NCI-H446 (cell line): ENCODE measurements at places on chromosomes 5 and 9.

DNA sequence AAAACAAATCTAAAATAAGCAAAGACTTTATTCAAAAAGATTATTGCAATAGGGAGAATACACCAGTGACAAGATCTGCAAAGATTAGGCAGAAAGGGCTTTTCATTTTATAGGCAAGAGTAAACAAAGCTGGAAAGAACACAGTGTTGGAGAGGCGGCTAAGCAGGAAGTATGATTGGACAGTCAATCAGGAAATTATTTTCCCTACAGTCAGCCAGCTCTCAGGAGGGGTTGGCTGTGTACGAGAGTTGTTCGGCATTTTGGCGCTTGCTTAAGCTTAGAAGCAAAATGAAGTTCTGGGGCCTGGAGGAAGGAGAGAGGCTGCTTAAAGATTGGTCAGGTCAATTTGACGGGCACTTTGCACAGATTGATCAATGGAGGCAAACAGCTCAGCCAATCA, 1030.5 kb downstream of the TLE4 start:
- no peak for DNase-seq

- no peak for DNase-seq
Measured at GRCh38 chr5:16192311-16192710, 12.7 kb upstream of the MARCHF11 start.

DNA sequence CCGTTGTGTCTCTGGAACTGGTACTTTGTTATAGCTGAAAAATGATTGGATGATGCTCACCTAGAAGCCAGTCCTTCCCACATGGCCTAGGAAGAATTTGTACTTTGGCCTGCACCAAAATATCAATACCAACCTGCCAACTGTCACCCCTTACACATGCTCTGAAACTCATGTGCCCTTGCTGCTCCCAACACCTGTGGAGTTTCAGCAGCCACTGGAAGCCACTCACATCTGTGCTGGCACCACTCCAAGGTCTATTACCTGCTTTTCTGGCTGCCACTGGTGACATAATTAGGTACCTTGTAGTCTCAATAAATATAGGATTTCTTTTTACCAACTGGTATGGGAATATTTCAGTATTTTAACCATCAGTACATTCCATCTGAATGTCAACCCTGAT, 363.6 kb downstream of the SH3GL2 start:
- no peak for DNase-seq

DNA sequence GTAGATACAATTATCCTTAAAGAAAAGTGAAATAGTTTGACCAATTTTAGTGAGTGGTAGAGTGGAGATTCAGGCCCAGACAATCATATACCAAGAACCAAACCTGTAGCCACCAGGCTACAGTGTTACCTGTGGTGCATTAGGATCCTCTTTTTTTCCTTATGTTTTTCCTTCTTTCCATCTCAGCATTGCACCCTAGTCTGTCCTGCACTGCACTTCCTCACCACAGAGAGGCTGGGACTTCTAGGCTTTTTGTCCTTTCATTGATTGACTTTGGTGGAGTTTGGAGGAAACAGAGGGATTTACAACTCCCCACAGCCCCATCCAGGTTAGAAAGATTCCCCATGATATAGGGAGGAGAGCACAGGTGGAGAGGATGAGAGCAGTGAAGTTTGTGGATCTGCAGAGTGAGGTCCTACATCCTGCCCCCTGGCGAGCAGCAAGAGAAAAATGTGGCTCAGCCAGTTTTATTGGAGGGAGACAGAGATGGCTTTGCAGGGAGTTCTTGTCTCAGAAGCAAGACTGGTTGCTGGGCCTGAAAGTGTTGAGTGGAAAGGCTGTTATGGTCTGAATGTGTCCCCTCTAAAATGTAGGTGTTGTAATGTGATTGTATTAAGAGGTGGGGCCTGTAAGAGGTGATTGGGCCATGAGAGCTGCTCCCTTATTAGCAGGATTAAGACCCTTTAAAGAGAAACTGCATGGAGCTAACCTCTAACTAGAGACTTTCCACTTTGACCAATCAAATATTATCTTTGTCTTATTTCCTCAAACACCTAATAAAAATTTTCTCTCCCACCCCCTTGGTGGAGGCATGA, 36.2 kb downstream of the KIF4B start:
- no peak for DNase-seq

DNA sequence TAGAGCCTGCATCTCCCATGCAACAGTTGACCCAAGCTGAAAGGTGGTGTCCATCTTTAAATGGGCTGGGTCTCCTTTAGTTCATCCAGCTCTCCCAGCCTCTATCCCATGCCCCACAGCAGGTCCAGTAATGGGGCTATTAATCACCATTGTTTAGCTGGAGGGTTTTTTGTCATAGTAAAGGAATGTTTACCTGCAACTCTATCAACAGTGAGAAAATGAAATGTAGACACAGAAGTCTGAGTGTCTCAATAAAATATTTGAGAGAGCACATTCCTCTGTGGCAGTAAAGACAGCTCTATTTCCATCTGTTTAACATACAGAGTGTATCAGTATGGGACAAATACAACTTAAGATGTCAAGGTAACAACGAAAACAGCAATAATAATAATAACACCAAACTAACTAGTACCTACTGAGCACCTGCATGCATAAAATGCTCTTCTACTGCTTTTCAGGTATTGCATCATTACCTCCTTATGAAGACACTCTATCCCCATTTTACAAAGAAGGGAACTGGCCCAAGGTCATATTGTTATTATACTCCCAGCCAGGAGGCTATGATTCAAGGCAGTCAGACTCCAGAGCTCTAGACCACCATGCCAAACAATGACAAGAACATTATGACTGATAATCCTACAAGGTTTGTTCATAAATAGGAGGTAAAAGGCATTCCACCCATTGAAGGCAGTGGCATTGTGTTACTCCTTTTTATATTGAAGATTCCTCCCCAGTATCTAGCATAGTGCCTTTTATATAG, 21.0 kb upstream of the C5orf58 start:
- DNase-seq = no peak

GRCh38 chr5:14794583-14795230, 76.9 kb downstream of the ANKH start:
- no peak for DNase-seq

GRCh38 chr5:168810641-168811040, 231.5 kb upstream of the PANK3 start:
- no peak for DNase-seq

- no peak for DNase-seq
Measured at GRCh38 chr9:105333076-105333475, 88.6 kb downstream of the SLC44A1 start.

- no peak for DNase-seq
Measured at GRCh38 chr9:89522261-89522958, 24.5 kb upstream of the SEMA4D start.

- no peak for DNase-seq
Measured at GRCh38 chr5:16617274-16617968, 624 bp upstream of the RETREG1 start.

- DNase-seq = no peak
Measured at GRCh38 chr5:138732466-138732865, 20.8 kb upstream of the CTNNA1 start.

- DNase-seq = no peak
Measured at GRCh38 chr9:110141227-110141793, 66.6 kb downstream of the C9orf152 start.

- DNase-seq = no peak
Measured at GRCh38 chr5:96004087-96004486, 42.4 kb upstream of the ELL2 start.

- no peak for DNase-seq
Measured at GRCh38 chr5:78568212-78568611, 80.4 kb downstream of the LHFPL2 start.

DNA sequence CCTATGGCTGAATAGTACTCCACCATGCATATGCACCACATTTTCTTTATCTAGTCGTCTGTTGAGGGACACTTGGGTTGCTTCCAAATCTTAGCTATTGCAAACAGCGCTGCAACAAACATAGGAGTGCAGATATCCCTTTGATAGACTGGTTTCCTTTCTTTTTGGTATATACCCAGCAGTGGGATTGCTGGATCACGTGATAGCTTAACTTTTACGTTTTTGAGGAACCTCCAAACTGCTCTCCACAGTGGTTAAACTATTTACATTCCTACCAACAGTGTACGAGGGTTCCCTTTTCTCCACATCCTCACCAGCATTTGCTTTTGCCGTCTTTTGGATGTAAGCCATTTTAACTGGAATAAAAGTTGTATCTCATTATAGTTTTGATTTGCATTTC, 142.6 kb downstream of the TARS1 start:
- DNase-seq = no peak

GRCh38 chr5:169801781-169802180, 164.7 kb downstream of the DOCK2 start:
- no peak for DNase-seq

DNA sequence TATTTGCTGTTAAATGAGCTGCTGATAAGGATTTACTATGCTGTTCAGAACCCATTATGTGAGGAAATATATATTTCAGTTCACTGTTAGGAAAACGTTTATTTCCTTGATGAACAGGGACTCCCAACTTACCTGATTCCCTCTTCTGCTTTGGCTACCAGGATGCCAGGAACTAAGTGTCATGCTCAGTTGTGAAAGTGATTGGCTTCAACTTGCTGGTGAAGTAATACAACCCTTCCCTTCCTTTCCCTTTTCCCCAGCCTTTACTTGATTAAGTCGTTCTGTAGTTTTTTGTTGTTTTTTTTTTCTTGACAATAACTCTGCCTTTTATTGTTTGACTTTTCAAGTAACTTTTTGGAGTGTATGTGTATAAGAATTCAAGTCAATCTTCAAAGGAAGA, 309.3 kb downstream of the DOCK8 start:
- DNase-seq = no peak

DNA sequence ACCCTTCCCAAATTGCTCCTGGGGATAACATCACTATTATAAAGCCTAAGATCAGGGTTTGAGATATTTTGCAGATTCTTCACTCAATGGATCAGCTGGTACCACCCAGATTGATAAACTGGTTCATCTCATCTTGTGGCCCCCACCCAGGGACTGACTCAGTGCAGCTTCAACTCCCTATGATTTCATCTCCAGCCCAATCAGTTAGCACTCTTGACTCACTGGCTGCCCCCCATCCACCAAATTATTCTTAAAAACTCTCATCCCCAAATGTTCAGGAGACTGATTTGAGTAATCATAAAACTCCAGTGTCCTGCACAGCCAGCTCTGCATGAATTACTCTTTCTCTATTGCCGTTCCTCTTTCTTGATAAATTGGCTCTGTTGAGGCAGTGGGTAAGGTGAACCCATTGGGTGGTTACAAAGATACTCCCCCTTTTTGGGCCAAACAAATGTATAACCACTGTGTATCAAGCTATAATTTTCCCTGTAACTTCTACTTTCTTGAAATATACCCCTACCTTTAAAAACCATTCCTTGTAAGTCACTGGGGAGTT, 263.3 kb upstream of the IL12B start:
- no peak for DNase-seq
